ENCODE measurements at places on chromosomes 12 and 14.

DNA sequence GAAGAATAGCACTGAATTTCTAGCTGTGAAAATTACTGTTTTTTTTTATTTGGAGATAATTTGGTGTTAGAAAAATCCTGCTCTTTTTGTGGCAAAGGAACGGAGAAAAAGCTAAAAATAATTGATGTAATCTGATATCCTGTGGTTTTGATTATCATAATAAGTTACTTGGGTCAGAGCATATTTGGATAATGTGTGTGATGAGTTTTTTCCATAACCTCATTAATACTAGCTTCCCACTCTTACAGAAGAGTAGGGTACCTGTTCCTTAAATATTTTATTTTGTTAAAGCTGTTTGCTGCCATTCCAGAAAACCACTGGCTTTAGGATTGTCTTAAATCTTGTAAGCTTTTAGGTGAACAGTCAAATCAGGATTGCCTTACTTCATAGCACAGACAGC lies 4.7 kb downstream of the PSMC6 start:
- no peak for DNase-seq

DNA sequence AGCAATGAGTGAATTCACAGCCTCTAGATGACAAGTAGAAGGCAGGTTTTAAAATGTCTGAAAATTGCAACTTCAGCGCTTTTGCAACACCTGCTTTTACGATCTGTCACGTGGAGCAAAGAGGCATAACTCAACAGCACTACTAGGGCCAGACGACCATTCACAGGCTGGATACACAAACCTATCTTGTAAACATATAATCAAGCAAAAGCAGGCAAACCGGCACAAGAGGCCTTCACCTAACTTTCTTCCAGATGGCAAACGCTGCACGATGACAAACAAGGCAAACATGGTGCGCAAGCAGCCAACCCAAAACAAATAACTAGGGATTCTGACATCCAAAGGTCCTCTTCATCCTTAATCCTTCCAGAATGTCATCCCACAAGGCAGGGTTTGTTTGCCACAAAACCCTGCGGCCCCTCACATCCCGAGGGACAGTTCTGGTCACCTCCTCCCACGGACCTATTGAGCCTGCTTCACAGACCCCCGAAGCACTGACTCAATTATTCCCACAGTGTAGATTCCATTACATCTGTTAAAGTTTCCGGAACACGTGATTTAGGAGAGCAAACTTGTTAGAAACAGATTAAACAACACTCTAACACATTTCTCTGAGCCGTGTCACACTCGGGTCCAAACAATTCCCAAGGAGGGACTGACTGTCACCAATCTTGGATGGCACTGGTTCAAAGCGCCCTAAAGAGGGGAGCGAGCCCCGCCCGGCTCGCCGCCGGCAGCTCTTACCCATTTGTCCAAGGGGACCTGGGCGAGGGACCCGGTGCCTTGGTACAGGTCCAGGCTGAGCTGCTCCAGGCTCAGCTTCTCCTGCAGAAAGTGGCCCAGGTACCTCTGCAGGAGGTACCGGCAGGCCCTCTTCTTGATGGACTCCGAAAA lies 823 bp downstream of the ATG2B start:
- DNase-seq = no peak

DNA sequence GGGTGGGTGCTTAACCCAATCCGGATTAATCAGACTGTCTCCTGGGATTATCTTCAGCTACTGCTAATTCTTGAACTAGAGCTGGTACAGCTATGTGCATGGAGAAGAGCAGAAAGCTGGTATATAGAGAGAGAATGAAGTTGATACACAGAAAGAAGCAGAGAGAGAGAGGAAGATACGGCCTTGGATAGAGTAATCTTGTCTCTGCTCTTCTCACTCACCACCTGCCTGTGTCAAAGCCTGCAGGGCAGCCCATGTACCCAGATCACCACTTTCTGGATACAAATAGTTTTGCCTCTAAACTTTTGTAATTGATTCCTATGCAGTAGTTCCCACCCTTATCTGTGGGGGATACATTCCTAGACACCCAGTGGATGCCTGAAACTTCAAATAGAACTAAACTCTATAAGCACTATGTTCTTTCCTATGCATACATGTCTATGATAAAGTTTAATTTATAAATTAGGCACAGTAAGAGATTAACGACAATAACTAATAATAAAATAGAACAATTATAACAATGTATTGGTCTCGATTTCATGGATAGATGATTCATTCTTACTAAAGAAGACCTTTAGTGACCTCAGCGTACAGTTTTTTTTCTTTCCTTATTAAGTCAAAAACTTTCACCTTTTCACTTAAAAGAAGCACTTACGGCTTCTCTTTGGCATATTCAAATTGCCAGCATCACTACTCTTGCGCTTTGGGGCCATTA lies 45.5 kb downstream of the YEATS4 start:
- no peak for DNase-seq

DNA sequence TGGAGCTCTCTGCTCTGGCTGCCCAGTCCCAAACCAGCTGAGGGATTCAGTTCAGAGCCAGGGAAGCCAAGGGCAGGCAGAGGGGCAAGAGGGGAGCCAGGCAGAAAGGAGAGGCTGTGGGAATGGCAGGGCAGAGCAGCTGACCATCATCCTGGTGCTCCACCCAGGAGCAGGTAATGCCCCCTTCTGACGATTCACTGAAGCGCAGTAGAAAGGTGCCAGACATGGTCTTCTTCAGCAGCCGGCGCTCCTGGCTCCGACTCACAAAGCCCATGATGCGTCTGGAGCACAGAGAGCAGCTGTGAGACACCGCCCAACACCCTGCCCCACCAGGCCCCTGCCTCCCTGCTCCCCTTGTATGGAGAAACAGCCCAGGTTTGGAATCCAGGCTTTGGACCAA lies 8.0 kb downstream of the IL23A start:
- no peak for DNase-seq

GRCh38 chr12:115440438-115440837 lies 756.5 kb upstream of the TBX3 start:
- DNase-seq = no peak

DNA sequence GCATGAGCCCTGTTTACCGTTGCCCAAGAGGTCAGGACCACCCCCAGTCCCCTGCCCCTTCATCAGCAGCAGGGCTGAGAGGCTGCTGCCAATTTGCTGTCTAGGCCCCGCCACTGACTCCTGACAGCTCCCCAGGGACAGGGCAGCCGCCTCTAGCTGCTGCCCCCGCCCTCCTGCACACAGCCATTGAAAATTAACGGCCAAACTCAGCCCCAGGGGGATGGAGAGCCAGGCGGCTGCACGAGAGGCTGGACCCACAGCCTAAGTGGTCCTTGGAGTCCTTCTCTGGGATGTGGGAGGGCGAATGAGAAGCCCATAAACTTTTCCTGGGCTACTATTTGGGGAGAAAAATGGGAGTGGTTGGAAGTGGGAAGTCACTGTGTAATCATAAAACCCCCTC lies 4.6 kb downstream of the FOXN4 start:
- DNase-seq = no peak

DNA sequence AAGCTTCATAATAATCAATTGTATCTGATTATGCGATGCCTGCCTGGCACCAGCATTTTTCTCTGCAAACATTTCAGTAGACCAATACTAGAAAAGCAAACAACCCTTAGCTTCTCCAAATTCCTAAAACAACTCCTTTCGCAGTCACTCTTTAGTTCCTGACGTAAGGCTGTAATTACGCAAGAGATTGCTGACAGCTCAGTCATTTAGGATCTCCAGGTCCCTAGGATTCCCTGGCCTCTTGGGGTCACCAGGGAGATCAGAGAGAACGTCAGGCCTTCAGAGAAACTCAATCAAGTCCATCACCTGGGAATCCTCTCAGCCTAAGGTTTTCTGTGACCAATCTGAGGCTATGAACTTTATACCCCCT lies 390.6 kb downstream of the PAWR start:
- no peak for DNase-seq

DNA sequence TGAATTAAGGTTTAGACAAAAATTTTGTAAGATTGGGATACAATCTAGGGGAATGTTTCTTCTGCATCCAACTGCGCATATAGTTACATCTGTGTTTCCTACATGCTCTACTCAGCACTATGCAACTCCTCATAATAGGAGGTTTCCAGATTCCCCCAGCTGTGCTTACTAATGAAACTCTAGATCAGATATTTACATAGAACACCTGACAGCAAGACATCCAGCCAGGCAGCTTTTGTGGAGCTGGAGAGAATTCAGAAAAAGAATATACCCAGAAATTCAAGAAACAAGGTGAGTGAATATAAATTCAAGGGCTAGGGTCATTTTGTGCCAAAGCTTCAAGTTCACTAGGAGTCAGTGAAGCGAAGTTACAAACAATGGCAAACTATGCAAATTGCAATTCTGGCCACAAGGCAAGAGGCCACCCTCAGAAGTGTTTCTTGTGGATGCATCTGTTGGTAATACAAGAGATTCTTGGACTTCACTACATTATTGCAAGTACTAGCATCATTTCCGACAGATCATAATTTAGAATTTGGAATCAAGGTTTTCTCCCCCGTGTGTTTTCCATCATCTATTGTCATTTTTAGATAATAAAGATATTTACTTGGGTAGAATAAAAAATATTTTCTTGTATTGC lies 341.2 kb upstream of the NAV3 start:
- DNase-seq = no peak

DNA sequence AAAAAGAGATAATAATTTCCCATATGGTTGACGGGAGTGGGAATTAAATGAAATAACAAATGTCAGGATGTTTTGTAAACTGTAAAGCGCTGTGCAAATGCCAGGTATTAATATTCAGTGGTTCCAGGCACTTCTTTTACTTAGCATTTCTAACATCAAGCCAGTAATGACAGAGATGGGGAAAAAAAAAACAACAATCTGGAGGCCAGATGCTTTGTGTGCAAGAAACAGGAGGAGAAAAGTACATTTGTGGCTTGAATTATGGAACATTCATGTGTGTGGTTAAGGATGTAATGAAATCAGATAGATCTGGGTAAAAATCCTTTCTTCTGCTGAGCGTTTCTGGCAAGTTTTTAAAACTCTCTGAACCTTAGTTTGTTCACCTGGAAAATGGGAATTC lies 509.6 kb downstream of the FUT8 start:
- no peak for DNase-seq

- no peak for DNase-seq
Measured at GRCh38 chr12:2255311-2255710, 202.5 kb downstream of the CACNA1C start.

DNA sequence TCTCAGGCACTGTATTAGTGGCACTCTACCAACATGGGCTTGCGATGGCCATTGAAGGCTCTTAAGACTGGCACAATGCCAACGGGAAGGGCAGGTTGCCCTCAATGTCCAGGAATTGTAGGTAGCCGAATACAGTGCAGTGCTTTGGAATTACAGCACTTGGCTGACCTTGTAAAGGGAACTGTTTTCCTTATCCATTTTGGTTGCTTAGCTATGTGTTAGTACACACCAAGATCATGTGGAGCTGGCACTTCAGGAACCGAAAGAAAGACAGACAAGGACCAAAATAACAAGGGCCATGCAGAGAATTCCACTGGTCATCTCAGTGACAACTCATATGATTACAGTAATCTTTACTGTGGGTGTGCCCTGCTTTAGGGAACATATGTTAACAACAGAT lies 72.7 kb downstream of the DYRK2 start:
- DNase-seq = no peak

GRCh38 chr14:102777711-102778337 lies 575 bp downstream of the TRAF3 start:
- DNase-seq = no peak

- DNase-seq = no peak
Measured at GRCh38 chr14:23078692-23079116, 16.2 kb downstream of the ACIN1 start.

GRCh38 chr12:63917864-63918799 lies 73.6 kb downstream of the SRGAP1 start:
- no peak for DNase-seq

DNA sequence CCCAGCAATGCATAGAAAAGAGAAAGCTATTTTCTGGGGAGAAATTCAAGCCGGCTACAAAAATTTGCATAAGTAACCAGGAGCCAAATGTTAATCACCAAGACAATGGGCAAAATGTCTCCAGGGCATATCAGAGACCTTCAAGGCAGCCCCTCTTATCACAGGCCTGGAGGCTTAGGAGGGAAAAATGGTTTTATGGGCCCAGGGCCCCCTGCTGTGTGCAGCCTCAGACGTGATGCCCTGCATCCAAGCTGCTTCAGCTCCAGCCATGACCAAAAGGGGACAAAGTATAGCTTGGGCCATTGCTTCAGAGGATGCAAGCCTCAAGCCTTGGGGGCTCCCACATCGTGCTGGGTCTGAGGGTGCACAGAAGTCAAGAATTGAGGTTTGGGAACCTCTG lies 15.8 kb downstream of the TMEM233 start:
- DNase-seq = no peak

DNA sequence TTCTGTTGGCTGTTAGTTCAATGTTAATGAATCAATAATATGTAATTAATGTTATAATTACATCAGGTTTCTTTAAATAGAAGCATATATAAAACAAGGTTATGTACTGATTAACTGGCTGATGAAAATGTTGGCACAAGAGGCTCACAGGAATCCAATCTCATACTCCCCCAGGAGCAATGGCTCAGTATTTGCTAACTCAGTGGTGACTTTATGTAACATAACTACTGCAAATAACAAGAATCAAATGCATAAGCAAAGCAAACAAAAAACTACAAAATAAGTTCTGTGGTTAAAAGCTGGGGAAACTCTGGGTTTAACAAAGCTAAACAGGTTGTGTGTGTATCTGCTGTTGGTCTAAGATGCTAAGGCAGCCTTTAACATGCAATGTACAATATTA lies 27.7 kb upstream of the BBS10 start:
- no peak for DNase-seq
